Progenitor cell of endocrine pancreas (in vitro differentiated cells): ENCODE measurements at places on chromosomes 16 and 17. TPM values are rescaled to one million over a fixed set of nuclear protein-coding genes. Genes with fewer than 3 reads are reported as not detected.
A peak's percentile ranks its signal among the peaks of the same experiment; 100 is the strongest.

GRCh38 chr17:83151442-83152226 lies 72.2 kb downstream of the METRNL start:
- no peak for DNase-seq

GRCh38 chr17:29168079-29168758 lies 12.0 kb downstream of the MYO18A start:
- DNase-seq: no peak

GRCh38 chr16:86901483-86901882 lies 323.1 kb downstream of the FOXL1 start:
- no peak for DNase-seq

The GNG13 gene
- not detected in 2 replicates for total RNA-seq

GRCh38 chr16:74922150-74923138 lies 62.5 kb downstream of the WDR59 start:
- no peak for DNase-seq

GRCh38 chr16:17367923-17368322 lies 102.8 kb downstream of the XYLT1 start:
- DNase-seq: no peak

GRCh38 chr16:12499032-12499745 lies 304.5 kb downstream of the CPPED1 start:
- no peak for DNase-seq

The MT4 gene
- total RNA-seq: not detected in 2 replicates

The C16orf95 gene
- total RNA-seq: 4.7 and 5.5 TPM in 2 replicates

The FUS gene
- total RNA-seq: 739 TPM in 2 replicates

DNA sequence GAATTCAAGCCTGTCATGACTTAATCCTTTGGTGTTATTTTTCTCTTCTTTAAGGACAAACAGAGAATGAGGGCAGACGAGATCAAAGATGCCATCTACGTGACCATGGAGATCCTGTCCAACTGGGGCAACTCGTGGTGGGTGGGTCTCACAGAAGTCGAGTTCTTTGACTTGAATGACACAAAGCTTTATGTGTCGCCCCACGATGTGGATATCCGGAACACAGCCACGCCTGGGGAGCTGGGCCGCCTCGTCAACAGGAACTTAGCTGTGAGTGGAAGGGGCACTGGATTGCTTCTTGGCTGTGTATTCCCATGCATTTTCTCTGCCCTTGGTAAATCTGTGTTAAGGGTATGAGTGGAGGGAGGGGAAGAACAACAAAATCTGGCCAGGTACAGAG lies 158.7 kb downstream of the KATNIP start:
- no peak for DNase-seq

The CCL17 gene
- not detected in 2 replicates for total RNA-seq

The ATP2A1 gene
- 2.7 and 3.0 TPM in 2 replicates for total RNA-seq

DNA sequence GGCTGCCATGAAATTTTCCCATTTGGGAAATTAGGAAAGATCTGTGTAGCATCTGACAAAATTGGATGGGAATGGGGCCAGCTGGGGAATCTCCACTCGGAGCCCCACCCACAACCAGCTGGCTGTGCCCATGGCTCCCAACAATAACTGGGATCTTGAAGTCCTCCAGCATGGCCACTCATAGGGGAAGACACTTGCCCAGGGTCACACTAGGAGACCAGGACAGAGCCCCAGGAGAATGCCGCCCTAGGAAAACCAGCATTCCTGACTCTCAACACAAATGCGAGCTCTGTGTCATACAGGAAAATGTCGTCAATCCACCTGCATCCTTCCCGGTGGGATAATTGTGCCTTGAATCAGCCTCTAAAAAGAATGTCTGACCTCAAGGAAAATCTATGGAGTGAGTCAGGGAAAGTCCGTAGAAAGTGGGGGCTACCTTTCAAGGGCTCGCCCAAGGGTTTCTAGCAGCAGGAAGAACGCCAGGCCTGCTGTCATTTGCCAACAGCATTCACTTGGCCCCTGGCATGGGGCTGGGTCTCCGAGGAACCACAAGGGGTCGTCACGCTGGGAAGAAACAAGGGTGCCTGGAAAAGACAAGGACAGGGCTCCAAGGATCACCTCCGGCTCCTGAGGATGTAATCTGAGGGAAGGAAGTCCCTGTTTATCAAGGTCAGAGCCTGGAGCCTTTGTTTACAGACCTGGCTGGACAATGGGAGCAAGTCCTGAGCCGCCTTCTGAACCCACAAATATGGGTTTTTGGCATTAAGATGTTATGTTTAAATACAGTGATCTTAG lies 15.9 kb downstream of the CDH5 start:
- DNase-seq: no peak

- no peak for DNase-seq
Observed at GRCh38 chr17:74413491-74413890, 18.4 kb upstream of the GPRC5C start.

DNA sequence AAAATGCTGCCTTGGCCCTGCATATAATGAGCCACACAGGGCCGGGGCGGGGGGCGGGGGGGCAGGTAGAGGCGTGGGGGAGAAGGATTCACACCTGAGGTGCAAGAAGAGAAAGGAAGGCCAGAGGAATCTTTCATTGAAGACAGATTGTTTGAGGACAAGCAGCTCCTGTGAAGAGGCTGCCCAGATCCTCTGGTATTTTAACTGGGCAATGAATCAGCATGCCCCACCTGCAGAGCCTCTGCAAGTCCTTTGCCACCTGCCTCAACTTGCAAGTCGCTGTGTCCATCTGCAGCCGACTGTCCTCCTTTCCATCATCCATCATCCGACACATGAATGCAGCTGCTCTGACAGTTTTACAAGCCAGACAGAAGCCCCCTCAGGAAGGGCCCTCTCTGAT lies 1.2 kb upstream of the SOST start:
- no peak for DNase-seq

- DNase-seq: peak; percentile 44
Observed at GRCh38 chr17:45241328-45242028, 19.8 kb downstream of the FMNL1 start.

GRCh38 chr16:85359147-85359822 lies 247.0 kb upstream of the CIBAR2 start:
- no peak for DNase-seq

The KIAA0753 gene
- 55.9 and 58.2 TPM in 2 replicates for total RNA-seq

DNA sequence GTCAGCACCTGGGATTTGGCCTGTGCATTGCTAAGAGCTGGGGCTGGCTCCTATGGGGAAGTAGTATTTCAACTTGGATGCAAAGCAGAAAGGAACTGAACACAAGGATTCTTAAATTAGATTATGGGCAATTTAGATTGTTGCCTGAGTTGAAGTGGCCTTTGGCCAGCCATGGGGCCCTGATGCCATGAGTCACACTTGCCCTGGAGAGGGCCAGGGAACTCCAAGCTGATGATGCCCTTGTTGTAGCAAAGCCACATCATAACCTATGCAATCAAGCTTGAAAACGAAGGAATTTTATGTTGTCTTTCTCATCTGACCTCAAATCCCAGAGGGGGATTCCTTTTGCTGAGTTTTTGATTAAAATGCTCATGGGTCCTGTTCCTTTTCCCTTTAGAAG lies 3.9 kb upstream of the SPATA32 start:
- no peak for DNase-seq

The CD300LB gene
- not detected in 2 replicates for total RNA-seq

DNA sequence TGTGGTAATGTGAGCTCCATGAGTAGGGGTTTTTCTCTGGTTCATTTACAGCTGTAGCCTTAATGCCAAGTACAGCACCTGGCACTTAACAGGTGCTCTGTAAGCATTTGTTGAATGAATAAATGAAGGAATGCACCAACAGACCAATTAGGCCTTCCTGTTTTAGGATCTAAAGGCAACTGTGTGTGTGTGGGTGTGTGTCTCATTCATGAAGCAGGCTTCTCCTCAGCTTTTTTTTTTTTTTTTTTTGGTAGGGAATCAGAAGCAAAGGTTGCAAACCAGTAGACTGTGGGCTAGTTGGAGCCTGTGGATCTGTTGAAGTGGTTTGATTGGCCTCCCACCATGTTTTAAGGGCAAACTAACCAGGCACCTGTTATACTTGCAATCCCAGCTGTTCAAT lies 48.1 kb downstream of the HS3ST2 start:
- no peak for DNase-seq

DNA sequence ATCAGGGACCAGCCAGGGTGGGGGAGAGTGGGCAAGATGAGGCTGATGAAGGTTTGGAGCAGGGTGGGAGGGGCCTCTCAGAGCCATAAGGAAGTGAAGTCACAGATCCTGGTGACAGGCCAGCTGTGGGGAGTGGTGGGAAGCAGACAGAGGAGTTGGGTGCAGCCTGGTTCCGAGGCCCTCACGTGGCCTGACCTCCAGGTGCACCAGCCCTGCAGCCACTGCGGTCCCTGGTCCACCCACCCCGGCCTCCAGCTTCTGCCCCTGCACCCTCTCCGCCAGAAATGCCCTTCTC lies 3.9 kb upstream of the ZFPM1 start:
- DNase-seq: no peak

DNA sequence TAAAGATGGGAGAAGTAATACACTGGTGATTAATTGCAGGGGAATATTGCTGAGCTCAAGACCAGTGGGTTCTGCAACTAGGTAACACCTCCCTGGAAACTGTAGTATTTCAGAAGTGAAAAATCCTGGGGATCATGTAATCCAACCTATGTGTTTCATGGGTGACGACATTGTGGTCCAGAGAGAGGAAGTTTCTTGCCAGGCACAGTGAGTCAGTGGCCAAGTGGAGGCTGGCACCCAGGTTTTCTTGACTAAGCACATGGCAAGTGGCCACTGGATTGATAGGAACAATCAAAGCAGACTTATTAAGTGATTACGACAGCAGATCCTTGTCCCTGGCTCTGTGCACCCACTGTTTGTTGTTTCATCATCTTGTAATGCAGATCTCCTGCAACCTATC lies 14.6 kb upstream of the CIITA start:
- DNase-seq: no peak

DNA sequence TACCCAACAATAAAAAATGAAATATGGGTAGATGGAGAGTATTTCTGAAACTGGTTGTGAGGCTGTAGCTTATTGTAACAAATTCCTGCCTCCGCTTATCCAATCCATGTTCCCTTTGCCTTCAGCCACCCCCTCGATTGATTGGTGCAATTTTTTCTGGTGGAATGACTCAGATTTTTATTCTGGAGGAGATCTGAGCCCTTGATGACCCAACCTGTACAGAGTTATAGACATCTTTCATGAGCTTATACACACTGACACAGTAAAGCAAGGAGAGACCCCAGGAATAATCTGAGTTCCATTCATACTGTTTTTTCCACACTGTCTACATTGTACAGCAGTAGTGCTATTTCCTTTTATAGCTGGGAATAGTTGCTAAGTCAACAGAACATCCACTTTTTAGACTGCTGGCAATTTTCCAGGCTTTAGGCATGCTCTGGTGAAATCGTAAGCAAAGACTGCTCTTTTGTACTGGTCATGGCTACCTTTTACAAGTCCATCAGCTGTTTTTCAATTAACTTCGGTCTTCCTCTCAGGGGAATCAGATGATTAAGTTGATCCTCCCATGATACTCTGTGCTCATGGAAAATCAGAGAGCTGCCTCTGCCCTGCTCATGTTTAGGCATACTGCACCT lies 30.1 kb downstream of the CCL4 start:
- DNase-seq: no peak

The IRX5 gene
- total RNA-seq: 1.2 and 1.6 TPM in 2 replicates

GRCh38 chr17:58487589-58488427 lies at the start of gene HSF5:
Gene HSF5 (minus strand): TSS chr17:58488408. CDS start chr17:58488274, 134 bp downstream.
- DNase-seq: no peak

DNA sequence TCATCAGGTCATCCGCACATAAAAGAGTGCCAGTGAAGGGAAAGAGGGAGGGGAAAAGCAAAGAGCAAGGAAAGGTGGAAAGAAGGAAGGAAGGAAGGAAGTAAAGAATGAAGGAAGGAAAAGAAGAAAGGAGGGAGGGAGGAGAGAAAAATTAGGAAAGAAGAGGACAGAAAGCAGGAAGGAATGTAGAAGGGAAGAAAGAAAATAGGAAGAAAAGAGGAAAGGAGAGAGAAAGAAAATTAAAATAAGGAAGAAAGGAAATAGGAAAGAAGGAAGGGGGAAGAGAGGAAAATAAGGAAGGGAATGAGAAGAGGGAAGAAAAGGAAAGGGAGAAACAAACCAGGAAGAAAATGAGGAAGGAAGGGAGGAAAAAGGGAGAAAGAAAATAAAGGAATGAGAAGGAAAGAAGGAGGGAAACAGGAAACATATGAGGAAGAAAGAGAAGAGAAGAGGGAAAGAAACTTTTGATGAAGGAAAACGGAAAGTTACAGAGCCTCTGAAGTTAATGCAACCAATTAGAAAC lies 212.6 kb downstream of the XYLT1 start:
- no peak for DNase-seq

- DNase-seq: no peak
Observed at GRCh38 chr16:85638695-85639409, 25.7 kb downstream of the GSE1 start.

DNA sequence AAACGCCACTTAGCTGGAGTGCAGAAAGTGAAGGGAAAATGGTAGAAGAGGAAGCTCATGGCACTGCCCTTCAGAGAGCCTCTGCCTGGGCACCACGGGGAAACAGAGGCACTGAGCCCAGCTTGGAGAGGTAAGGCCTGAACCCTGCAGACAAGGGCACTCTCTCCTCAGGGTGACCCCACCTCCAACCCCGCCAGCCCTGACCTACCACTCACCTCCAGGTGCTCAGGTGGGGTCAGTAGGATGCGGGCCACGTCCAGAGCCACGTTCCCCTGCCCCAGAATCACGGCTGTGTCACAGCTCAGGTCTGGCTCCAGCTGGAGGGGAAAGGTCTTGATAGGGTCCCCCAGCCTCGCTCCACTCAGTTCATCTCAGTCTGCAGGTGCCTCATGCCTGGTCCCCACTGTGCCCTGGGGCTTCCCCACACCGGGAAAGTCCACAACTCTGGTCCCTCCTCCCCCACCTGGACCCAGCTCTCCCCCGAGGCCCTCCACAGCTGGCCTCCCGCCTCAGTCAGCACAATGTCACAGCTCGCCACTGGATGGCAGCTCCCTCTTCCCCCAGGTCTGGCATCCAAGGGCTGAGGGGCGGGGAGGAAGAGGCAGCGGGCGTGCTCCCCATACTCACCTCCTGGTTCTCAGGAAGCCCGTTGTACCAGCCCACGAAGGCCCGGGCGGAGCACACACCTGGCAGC lies 6.0 kb upstream of the GRIN2C start:
- DNase-seq: no peak

The CCL23 gene
- total RNA-seq: not detected in 2 replicates

DNA sequence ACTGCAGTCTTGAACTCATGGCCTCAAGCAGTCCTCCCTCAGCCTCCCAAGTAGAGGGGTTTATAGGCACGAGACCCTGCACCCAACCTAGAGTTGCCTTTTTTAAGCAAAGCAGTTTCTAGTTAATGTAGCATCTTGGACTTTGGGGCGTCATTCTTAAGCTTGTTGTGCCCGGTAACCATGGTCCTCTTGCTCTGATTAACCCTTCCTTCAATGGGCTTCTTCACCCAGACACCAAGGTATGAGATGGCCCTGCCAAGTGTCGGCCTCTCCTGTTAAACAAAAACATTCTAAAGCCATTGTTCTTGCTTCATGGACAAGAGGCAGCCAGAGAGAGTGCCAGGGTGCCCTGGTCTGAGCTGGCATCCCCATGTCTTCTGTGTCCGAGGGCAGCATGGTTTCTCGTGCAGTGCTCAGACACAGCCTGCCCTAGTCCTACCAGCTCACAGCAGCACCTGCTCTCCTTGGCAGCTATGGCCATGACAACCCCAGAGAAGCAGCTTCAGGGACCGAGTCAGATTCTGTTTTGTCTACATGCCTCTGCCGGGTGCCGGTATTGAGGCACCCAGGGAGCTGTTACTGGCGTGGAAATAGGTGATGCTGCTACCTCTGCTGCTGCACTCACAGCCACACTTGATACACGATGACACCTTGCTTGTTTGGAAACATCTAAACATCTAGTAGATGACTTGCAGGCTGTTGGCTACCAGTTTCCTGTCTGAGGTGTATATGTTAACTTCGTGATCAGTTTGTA lies 3.3 kb downstream of the RPL13 start:
- no peak for DNase-seq

The CAPNS2 gene
- total RNA-seq: not detected in 2 replicates

The MON1B gene
- 55.0 and 55.4 TPM in 2 replicates for total RNA-seq

The CCL2 gene
- total RNA-seq: not detected in 2 replicates
